ENCODE measurements at places on chromosomes 2 and 18.
A peak's percentile ranks its signal among the peaks of the same experiment; 100 is the strongest.

DNA sequence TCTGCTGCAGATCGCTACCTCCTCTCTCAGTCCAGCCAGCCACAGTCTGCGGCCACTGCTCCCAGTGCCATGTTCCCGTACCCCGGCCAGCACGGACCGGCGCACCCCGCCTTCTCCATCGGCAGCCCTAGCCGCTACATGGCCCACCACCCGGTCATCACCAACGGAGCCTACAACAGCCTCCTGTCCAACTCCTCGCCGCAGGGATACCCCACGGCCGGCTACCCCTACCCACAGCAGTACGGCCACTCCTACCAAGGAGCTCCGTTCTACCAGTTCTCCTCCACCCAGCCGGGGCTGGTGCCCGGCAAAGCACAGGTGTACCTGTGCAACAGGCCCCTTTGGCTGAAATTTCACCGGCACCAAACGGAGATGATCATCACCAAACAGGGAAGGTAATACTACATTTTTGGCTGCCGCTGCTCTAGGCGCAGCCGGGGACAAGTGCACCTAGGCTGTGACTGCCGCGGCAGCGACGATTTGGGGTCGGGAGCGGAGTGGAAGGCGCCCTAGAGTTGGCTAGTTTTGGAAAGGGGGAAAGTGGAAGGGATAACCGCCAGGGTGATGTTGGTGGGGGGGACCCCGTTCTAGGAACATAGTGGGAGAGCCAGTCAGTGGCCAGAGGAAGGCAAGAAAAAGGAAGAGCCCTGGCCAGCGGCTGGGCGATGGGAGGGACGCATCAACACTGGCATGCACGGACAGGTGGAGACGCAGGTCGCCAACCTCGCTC is 776 bp downstream of the TBR1 start:
- DNase-seq: peak; percentile 62

GRCh38 chr18:7336623-7337022 is 105.7 kb downstream of the LRRC30 start:
- DNase-seq: no peak

- DNase-seq: peak; percentile 34
These were observed 104.3 kb upstream of the ID2 start for GRCh38 chr2:8577573-8577972.

DNA sequence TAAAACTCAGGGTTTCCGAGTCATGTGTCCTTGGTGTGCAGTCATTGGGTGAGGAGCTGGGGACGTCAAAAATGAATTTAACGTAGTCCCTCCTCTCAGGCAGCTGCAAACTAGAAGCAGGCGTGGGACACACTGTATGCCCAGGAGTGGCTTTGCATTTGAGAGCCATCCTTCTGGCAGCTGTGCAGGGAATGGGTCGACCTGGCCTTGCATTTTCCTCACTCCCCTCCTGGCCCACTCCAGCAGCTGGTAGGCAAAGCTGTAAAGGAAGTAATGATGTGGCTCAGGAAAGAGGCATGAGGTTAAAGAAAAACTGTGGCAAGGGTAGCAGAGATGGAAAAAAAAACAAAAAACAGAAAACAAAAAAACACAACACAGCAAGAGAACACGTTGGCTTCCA is 46.5 kb downstream of the RNF144A start:
- no peak for DNase-seq

- DNase-seq: no peak
These were observed 340.8 kb downstream of the RDH14 start for GRCh38 chr2:18219676-18220075.

All from H7 (cell line).